ENCODE measurements at places on chromosomes 6 and 20.

- no peak for DNase-seq
These were observed 74.8 kb upstream of the AGPAT4 start for GRCh38 chr6:161348628-161348994.

DNA sequence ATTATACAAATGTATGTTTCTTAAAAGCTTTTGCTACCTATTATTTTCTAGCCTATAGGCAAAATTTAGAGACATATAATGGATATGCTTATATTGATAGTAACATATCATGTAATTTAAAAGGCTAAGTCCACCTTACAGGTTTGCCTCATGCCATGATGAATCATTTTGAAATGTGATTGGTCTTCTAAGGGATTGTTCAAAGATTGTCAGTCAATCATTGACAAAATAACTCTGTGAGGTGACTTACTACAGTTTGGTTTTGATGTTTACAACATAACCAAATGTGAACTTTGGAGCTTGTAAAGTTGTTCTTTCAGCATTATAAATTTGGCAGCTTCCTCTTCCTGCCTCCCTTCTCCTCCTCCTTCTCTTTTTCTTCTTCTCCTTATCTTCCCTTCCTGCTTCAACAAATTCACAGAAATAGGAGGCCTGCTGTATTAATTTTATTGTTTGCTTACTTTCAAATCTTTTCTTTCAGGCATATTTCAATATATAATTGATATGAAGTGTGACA lies 39.7 kb upstream of the ZFP64 start:
- no peak for DNase-seq

DNA sequence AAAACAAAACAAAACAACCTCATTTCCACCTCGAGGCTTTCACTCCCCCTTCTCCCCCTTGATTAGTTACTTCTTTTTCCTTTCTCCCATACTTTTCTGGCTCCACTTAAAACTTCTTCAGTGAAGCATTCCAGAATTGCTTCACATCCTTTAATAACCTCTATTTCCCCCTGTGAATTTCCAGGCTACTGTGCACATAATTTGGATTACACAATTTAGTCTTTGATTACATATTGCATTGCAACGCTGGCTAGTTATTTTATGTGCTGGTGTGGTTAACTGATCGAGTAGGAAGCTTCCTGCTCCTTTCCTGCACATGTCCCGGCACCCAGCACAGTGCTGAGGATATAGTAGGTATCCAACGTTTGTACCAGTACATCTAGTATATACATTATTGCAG lies 28.1 kb upstream of the EEF1E1 start:
- no peak for DNase-seq

DNA sequence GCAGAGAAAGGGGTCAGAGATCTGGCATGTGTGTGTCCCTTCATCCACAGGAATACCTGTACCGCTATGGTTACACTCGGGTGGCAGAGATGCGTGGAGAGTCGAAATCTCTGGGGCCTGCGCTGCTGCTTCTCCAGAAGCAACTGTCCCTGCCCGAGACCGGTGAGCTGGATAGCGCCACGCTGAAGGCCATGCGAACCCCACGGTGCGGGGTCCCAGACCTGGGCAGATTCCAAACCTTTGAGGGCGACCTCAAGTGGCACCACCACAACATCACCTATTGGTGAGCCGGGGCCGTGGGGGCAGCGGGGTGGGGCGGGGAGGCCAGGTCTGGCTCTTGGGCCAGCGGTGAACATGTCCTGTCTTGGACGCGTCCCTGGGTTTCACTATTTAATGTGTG lies 1.1 kb downstream of the MMP9 start:
- no peak for DNase-seq

- no peak for DNase-seq
These were observed 46.3 kb downstream of the MCM8 start for GRCh38 chr20:5996765-5997164.

GRCh38 chr6:151052021-151052646 lies 186.6 kb downstream of the MTHFD1L start:
- DNase-seq, result no peak

DNA sequence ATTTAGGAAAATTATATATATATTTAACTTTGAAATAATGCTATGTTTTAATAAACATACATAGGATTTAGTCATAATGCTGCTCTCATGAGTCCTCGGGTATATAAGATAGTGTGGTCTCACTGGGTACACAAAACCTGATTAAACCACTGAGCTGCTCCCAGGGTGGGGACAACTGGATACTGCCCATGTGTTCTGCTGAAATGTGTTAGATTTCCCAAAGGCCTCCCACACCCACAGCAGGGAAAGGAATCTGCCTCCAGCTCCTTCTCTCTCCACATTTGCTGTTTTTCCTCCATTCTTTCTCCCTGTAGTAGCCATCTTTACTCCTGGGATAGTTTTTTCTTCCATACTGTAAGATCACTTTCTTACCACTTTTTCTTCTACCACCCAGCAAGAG lies 69.2 kb upstream of the TRAF3IP2 start:
- DNase-seq, result no peak

DNA sequence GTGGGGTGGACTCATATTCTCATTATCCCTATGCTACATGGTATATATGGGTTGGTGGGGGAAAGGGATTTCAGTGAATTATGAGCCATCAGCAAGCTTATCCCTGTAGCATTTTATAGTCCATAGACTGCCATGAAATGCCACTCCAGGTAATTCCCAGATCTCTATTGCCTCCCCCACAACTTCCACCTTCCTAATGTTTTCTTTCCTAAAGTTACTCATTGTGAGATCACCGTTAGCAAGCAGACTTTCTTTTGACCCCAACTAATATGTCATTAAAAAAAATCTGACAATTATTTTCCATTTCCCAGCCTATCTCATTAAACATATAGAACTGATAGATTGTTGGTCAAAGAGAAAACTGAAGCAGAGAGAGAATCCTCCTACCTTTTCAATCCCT lies 40.7 kb upstream of the TBX18 start:
- DNase-seq, result no peak

DNA sequence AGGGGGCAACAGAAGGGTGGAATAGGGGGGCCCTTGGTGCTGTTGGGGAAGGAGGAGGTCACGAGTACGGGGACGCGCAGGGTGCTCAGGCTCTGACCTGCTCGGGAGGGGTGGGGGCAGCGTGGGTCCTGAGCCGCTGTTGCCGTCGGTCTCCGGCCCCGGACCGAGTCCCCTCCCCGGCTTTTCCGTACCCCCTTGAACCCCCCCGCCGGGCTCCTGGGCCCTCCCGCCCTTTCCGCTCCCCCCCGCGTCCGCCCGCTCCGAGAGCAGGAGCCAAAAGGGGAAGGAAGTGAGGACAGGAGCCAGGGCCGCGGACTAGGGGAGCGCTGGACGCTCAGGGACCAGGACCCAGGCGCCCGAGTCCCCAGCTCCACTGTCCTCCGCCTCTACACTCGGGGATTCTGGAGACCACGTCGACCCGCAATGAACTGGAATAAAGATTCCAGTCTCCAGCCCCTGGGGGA lies at the start of gene RGL2:
Gene RGL2, minus strand, starts transcription at position 170 of the 464 bp plus-strand sequence. CDS start 332 bp downstream, outside the sequence.
- DNase-seq, result peak; percentile 95

DNA sequence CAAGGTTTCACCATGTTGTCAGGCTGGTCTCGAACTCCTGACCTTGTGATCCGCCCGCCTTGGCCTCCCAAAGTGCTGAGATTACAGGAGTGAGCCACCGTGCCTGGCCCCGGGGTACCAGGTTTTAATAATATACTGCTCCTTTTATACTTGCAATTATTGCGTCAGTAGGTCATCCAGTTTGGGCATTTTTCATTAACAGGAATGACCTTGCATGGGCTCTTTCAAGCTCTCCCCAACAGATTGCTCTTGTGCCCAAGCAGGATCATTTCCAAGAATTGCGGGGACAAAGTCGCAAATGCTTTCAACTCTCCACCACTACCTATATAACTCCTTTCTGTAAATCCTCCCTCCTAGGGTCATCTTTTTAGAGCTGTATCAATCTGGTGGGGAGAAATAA lies 23.8 kb downstream of the STK38 start:
- no peak for DNase-seq

DNA sequence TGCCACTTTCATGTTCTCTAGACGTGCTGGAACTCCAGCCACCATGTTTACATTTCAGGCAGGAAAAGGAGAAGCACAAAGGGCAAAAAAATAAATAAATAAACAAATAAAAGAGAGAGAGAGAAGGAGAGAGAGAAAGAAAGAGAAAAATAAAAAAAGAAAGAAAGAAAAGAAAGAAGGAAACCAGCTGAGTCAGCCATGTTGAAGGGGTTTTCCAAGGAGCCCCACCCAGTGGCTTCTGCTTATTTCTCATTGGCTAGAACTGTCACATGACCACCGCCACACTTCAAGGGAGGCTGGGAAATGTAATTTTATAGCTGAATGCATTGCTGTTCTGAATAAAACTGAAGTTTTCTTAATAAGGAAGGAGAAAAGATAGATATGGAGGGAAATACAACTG lies 71.1 kb downstream of the BFSP1 start:
- no peak for DNase-seq

DNA sequence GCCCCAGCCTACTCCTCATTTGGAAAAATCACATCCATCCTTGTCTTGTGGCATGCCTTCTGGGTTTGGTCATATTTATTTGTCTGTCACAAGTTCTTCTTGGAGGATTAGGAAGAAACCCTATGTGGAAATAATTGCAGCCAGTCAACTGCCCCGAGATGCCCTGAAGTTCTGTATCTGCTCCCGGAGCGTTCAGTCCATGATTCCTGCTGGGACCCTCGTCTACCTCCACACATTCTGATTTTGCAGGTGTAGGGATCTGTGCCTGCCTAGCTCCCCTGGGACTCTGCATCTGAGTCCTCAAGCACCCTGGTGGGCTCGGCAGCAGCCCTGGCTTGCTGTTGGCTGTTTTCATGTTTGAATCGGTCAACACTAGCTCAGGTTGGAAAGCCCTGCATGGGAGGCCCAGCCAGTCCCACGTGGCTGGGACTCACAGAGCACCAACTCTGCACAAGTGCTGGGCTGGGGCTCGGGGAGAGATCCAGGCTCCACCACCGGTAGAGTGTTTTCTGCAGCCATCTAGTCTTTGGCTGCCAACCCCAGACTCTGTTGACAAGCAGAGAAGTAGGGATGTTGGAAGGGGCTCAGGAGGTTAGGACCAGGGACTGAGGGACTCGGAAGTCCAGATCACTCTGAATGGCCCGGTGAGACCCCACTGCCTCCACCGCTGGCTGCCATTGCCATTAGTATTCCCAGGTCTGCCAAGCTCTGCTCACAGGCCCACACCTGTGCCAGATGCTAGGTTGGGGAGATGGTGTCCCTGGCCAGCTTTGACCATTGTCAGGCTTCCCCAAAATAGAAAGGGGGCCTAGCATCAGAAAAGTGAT lies 183.5 kb upstream of the CST7 start:
- DNase-seq, result peak; percentile 26

GRCh38 chr6:10655508-10656055 lies 38.8 kb downstream of the C6orf52 start:
- DNase-seq, result no peak

DNA sequence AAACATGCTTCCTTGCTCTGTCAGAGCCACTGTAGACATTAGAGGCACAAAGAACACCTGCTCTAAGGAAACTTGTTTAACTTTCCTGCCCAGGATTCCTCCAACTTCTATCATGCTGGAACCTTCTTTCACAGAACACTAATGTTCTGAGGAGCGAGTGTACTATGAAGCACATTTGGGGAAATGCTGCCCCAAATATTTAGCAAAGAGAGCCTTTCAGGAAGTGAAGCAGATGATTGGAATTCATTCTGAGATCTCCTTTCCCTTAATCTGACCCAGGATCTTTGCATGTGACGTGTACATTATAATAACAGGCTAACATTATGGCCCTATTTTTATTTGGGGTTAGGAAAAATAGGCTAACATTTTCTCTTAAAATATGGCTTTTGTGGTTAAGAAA lies 21.0 kb upstream of the FYN start:
- DNase-seq, result no peak

GRCh38 chr6:163389354-163389753 lies 25.2 kb upstream of the QKI start:
- no peak for DNase-seq

GRCh38 chr6:163183806-163184205 lies 230.7 kb upstream of the QKI start:
- DNase-seq, result no peak

- DNase-seq, result no peak
These were observed 128.5 kb downstream of the FLRT3 start for GRCh38 chr20:14208956-14209355.

DNA sequence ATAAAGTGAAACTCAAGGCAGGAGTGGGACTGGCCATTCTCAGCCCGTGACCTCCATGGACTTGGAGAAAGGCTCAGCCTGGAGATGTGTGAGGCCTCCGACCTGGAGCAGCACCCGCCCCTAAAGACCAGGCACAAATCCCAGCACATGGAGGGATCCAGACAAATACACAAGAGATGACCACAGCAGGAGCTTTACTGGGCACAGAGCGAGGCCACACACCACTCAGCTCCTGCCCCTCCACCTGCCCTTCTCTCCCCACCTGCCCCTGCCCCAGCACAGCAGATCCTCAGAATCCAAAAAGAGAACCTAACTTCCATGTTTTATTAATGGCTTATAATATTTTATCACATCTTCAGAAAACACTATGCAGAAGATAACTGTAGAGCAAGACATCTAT lies 20.4 kb upstream of the MICB start:
- no peak for DNase-seq

GRCh38 chr20:38406476-38406875 lies 28.7 kb downstream of the SNHG17 start:
- DNase-seq, result no peak

DNA sequence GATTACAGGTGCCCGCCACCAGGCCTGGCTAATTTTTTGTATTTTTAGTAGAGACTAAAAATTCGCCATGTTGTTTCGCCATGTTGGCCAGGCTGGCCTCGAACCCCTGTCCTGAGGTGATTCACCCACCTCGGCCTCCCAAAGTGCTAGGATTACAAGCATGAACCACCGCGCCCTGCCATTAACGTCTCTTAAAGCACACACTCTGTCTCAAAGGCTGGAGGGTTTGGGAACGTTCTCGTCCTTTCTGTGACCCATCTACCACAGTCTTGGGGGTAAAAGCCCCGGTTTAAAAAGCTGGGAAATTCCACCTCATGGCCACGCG lies 57.8 kb upstream of the ARID1B start:
- no peak for DNase-seq

DNA sequence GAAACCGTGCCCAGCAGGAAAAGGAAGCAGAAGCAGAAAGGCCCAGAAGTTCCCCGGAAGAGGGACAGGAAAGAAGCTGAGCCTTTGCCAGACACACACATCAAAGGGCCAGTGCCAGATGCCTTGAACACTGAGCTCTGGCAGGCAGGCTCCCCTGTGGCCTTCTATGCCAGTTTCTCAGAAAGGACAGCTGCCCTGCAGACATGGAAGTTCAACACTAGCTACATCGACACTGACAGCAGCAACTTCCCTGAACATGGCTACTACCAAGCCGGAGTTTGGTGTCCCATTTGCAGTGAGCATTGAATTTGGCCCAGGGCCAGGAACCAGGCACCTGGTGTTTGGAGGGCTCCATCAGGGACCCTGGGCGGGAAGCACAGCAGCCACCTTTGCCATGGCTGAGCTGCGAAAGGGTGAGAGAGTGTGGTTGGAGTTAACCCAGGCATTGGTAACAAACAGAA lies 8.0 kb upstream of the RAET1E start:
- DNase-seq, result peak; percentile 41

GRCh38 chr20:53878262-53879047 lies 191.9 kb downstream of the BCAS1 start:
- no peak for DNase-seq

- no peak for DNase-seq
These were observed 15.6 kb downstream of the SLC13A3 start for GRCh38 chr20:46635514-46636136.

Measured in upper lobe of right lung (tissue), 1 donor.